ENCODE measurements at places on chromosomes 3 and 15.

- DNase-seq = no peak
Observed at GRCh38 chr15:34900748-34901147, 68.8 kb downstream of the AQR start.

DNA sequence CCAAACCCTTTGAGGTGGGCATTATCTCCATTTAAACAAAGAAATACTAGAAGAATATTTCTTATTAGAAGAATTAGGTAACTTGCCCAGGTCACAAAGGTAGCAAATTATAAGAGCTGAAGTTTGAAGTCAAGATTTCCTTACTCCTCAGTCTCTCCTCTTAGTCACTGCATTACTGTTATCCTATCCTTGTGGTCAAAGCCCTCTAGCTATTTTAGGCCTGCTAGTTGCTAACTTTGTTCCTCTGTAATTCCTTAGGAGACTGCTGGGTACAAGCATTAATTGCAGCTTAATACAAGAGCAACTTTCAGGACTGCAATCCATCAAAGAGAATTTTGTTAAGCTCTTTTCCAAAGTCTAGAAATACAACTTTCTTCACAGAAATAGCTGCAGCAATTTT is 528.2 kb downstream of the ZIC1 start:
- no peak for DNase-seq

DNA sequence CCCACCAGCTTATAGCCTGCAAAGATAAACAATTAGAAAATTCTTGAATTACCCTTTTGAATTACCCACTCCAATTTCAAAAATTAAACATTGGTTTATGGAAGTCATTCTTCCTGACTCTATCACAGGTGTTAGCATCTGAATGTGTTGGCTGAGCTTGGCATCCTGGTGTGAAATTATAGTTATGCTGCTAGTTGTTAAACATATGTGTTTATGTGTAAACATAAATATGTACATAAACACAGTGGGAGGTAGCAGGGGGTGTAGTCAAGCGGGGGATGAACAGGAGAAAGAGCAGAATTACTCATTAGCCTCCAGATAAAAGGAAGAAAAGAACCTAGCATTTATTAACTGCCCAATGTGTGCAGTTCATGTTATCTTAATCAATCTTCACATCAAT is 530.2 kb downstream of the MCTP2 start:
- no peak for DNase-seq

DNA sequence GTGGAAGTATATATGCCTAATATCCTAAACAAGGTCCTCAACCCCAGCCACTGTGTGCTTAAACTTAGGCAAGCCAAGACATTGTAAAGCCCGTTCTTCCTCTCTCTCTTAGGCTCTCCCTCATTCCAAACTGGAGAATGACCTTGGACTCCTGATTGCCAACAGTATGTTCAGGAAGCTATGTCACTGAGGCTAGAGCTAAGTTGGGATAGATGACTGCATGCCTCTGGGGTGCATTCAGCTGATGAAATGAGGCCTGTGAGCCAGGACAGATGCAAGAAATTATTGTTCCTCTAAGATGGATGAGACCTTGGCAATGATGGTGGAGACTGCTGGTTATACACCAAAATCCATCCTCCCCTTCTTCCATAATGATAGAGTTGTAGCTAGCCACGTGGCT is 27.9 kb upstream of the TBC1D21 start:
- DNase-seq = no peak

GRCh38 chr3:66527246-66527645 is 26.4 kb upstream of the LRIG1 start:
- DNase-seq = no peak

Data from GM12891 (cell line).